Fibroblast of upper back skin (primary cell): ENCODE measurements at places on chromosomes 3 and 15.

GRCh38 chr3:106473576-106474475 is 605.0 kb upstream of the CBLB start:
- no peak for DNase-seq

GRCh38 chr15:27656296-27656987 is 442.7 kb downstream of the OCA2 start:
- no peak for DNase-seq

- DNase-seq, result no peak
Measured at GRCh38 chr15:29704950-29705597, 117.2 kb downstream of the TJP1 start.

DNA sequence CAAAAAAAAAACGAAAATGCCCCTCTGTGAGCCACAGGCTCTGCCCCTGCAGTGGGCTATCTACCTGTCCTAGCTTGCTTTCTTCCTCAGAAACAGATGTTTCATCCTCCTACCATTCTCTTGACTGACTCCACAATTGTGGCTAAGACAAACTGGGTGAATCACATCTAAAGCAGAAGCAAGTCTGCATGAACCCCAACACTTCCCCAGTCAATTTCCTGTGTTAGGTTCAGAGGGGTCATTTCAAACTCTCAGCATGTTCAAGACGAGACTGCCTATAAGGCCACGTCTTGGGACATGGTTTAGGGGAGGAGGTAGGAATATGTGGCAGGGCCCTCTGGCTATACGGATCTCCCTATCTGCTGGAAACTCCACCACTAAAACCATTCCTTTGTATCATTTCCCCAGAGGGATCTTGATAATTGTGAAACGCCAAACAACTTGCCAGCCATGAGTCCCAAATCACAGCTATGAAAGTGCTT is 28.6 kb upstream of the ANKDD1A start:
- no peak for DNase-seq

DNA sequence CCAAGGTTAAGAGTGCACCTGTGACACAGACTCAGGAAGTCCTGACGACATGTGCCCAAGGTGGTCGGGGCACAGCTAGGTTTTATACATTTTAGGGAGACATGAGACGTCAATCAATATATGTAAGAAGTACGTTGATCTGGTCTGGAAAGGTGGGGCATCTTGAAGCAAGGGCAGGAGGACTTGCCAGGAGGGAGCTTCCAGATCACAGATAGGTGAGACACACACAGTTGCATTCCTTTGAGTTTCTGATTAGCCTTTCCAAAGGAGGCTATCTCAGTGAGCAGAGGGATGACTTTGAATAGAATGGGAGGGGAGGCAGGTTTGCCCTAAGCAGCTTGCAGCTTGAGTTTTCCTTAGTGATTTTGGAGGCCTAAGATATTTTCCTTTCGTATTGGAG is 257.4 kb downstream of the CGGBP1 start:
- no peak for DNase-seq

DNA sequence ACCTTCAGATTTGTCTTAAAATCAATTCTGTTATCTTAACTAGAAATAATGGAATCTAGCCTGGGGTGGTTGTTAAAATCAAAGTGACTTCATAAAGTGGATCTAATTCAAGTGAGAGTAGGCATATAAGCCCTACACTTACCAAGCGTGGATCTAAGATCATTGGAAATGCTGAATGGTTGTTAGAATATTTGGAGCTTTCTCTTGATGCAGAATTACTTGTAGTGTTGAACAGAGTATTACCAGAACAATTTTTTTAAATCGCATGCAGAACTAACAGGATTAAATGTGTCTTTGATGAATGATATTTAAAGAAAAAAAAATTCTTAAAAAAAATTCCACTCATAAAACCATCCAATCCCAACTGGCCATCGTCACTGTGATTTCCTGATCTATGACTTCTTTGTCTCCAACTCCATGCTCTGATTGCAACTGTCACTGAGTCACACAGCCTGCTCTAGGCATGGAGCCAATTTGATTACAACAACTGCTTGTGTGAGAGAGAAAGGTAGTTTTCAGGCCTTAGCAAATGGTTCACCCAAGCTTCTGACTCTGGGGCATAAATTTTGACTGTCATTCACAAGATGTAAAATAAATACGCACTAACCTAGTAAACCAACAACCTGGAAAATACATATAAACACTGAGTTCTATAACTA is 25.9 kb upstream of the SPRED1 start:
- DNase-seq, result peak; percentile 84

- peak; percentile 88 for DNase-seq
Measured at GRCh38 chr15:50145451-50145872, 26.4 kb upstream of the ATP8B4 start.

DNA sequence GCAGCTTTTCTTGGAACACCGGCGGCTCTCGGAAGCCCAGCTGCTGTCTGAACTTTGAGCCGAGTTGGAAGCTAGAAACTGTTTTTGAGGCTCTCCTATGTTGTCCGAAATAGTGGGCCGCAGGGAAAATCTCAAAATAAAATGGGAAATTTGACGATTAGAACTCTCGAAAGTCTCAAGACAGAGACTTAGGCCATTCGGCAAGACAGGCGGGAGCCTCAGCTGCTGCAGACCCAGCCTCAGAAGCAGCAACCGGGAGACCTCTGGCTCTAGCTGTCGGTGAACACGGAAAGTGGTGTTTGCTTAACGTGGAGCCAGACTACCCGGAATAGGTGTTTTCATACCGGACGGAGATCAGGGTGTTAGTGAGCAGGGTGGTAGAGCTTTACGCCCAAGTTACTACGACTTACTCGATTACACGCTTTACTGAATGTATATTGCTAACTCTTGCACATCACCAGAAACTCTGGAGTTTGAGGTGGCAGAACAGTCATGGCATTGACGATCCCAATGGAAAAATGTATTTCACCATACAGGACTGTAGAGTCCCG is 357 bp upstream of the MAN2C1 start:
- no peak for DNase-seq
